Astrocyte of the spinal cord (primary cell): ENCODE measurements at places on chromosomes 3 and 15.

DNA sequence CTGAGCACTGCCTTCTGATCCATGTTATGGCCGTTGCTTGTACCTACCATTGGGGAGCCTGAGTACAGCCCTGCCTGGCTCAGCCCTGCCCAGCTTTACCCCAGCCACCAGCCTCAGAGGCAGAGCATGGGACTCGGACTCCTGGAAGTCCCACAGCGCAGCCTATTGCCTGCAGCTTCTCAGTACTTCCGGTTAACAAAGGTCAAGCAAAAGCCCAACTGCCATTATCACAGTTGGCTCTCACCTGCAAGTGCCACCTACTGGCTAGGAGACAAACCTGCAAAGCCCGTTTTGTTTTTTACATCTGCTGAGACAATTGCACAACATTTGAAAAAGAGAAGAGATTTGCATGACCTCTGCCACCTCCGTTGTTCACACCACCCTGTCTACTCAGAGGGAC is 1081.7 kb downstream of the NAALADL2 start:
- DNase-seq, result no peak

DNA sequence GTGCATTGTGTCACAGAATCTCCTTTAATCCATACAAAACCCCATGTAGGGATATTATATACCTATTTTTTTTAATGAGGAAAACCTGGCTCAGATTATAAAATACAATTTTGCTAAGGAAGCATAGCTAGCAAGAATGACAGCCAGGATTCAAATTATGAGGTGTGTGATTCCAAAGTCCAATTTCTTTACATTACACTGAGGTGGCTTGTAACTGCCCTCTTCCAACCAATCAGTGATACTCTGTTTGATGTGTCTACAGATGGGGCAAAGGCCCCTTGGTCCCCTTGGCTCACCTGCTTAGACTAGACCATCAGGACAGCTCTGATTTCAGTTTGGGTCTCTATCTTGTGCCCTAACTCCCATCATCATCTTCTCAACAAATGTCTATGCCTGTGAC is 120.3 kb upstream of the ADAMTS9 start:
- DNase-seq, result no peak

DNA sequence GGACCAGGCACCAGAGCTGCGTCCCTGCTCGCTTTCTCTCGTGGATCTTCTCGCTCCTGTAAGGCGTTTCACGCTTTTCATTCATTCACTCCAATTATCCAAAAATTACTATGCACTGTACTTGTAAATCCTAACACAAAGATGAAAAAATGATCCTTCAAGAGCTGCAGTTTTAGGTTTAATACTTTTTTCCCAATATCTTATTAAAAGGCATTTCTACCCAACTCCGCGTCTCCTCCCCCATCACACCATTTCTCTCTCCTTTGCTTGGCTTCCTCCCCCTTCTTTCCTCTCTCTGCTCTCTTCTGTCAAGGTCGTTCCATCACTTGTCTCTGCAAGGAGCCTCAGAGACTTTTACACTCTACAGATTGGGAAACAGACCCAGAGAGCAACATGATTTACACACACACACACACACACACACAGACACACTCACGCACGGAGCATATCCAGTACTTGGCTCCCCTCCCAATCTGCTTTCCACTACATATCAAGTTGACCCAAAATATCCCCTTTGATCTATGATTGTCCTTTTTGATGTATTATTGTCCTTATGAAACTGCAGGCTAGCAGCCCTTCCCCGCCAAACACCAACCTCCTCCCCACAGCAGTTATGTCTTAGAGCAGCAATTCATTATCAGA is 479 bp upstream of the CLDN1 start:
- DNase-seq, result no peak

DNA sequence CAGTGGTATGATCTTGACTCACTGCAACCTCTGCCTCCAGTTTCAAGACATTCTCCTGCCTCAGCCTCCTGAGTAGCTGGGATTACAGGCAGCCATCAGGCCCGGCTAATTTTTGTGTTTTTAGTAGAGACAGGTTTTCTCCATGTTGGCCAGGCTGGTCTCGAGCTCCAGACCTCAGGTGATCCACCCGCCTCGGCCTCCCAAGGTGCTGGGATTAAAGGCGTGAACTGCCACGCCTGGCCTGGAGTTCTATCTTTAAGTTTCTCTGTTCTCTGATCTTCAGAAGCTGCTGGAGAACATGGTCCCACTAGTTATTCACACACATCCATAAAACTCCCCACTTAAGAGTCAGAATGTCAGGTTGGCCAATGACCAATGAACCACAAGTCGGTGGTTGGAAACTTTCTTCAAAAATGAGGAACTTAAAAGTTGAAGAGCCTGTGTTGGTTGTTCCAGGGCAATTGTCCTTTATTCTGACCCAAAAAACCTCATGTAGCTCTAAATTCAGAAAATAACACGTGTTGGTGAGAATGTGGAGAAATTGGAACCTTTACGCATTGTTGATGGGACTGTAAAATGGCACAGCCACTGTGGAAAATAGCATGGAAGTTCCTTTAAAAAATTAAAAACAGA is 55.9 kb upstream of the PIK3CB start:
- DNase-seq, result no peak

DNA sequence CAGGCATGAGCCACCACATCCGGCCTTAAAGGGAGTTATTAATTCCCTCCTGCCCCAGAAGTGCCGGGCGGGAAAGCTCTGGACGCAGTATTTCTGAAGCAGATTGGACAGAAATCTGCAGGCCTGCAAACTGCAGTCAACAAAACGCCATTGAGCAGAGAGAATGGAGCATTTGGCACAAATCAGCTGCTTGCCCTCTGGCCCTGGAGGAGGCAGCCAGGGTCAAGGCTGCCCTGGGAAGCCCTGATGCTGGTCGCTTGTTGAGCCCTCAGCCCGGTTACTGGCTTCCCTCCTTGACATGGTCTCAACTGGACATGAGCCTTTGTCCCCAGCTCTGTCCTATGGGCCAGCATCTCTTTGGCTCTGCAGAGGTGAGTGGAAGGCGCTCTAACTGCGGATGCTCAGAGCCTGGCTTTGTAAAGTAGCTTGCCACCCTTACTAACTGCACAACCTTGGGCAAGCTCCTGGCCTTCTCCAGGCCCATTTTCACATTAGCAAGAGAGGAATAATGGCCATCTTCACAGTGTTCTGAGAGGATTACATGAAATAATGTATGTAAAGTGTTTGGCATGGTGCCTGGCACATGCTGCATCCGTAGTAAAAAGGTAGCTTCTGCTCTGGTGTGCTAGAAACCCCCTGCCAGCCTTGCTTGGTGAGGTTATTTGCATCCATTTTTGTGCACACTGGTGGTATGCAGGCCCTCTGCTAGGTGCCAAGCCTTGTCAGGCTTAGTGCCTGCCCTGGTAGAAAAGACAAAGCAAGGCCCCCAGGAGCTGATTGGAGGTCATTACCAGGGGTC is 4.1 kb downstream of the SEMA4B start:
- DNase-seq, result no peak

DNA sequence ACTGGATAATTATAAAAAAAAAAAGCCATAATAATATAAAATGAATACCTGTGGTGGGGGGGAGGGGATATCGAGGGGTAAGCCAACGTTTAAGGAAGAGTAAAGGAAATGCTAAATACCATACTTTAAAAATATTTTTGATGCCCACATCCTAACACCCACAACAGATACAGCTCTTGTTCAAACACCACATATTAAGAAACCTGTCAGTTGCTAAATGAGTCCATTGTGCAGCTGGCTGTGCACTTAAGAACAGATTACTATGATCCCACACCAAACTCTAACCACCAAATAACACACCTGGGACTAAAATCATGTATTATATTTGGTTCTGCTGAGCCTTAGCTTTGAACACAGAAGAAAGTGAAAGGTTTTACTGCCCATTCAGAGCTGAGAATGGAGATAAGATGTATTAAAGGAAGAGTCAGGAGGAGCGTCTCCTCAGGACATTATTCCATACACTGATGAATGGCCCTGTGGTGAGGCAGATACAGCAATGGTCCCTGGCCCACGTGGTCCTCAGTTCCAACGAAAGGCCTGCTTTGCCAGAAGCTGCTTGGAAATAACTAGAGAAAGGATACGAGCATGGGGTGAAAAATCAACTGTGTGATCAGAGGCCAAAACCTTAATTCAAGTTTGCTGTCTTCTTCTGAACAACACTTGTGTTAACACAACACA is 515.4 kb downstream of the FOXP1 start:
- DNase-seq, result no peak

DNA sequence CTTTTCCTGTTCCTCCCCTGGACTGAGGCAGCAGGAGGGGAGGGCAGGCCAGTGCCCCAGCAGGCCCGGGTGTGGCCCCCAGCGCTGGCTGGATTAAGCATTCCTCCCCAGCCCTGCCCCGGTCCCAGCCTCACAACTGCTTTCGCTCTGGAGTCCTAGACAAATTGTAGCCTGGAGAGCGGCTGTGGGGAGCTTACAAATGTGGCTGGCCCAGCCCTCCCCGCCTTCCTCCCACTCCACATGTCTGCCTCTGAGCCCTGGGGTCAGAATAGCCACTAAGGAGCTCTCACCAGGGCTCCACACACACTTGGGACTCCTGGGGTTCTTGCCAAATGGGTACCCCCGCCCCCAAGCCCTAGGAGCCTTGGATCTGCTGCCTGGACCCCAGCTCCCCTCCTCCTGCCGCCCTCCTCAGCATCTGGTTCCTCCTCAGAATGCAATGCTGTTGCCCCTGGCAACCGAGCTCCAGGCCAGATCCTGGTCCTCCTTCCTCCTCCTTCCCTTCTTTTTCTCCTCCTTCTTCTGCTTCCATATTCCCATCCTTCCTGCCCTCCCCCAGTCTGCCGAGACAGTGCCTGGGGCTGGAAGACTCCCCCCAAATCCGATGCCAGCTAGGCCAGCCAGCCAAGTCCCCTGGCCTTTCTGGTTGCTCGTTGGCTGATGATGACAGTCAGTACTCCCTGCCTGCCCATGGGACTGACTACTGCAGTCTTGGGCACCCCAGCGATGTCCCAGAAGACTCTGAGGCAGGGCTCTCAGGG is 91.1 kb downstream of the LINGO1 start:
- peak; percentile 11 for DNase-seq

- no peak for DNase-seq
These were observed 22.1 kb downstream of the CNTN3 start for GRCh38 chr3:74592359-74592758.

DNA sequence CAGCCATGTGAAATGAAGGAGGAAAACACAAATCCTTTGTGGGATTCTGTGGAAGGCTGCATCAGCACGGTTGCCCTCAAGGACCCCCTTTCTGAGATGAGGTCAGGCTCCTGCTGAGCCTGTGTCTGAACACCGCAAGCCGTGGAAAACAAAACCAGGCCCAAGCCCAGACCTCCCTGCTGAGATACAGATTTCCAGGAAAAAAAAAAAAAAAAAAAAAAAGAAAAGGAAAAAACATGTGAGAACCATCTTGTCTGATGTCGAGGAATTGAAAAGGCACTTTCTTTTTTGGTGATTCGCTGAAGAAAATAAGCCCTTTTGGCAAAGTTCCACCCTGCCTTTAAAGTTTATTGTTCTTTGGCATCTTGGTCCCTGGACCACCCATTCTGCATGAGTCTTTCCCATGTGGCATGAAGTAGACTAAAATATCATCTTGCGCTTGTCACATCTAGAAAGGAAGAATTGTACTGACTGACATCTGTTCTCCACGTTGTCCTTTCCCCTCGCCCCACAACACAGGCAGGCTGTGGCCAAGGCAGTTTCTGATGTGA is 117.6 kb downstream of the CHST2 start:
- DNase-seq, result peak; percentile 69

GRCh38 chr3:11088831-11089230 is 65.5 kb upstream of the HRH1 start:
- DNase-seq, result no peak

- DNase-seq, result no peak
These were observed 33.5 kb downstream of the FAM98B start for GRCh38 chr15:38487378-38487777.

DNA sequence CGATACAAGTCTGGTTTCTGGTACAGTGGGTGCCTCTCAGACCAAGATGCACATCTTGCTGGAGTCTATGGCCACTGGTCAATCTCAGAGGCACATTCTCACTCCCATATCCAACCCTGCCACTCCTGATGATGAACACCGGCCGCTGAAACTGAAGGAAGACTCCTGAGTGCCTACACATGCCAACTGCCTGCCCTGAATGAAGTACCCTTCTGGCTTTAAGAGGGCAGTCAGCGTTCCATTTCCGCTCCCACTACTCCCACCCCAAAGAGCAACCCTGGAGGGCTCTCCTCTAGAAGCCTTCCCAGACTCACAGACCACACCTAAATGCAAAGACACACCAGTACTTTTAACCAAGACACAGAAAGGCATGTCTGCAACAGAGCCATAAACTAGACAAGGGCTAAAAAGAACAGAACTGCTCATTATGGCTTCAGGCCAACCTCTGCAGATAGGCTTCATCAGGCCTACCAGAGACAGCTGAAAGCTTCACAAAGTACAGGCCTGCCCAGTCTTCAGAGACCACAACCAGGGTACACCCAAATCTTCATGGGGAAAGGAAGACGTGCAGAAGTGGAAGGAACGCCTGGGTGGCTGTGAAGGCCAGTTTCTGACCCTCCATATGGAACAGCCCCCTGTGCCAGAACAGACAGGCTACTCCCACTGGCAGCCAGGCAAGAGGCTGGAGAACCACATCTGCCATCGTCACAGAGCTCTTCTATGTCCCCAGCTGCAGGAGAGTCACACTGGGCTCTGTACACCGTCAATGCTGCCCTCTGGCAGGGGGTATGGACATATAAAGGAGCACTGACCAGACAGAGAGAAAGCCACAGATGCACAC is 14.3 kb downstream of the ANP32A start:
- DNase-seq, result no peak

DNA sequence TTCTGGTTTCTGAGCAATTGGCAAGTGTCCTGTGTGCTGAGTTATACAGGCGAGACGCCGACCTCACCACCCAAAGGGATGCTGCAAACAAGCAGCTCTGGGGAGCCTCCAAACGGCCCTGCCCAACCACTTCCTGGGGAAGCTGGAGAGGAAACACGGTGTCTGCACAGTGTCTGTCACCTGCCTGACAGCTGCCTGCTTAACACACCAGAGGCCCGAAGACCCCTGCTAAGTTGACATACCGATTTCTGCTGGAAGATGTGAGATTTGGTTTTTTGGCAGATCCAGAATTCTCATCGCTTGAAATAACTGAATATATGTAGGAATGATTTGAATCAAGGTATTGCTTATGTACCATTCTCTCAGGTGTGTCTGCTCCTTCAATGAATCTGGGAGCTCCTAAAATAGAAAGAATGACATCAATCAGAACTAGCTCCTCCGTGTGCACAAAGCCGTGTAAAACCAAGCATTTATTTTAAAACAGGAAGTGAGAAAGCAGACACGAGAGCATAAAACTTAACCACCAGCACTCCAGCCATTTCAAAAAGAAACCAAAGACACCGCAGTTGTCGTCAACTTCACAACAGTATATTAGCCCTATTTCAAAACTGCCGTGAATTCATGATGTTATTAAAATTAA is 27.2 kb downstream of the LRRC2 start:
- DNase-seq, result peak; percentile 57

DNA sequence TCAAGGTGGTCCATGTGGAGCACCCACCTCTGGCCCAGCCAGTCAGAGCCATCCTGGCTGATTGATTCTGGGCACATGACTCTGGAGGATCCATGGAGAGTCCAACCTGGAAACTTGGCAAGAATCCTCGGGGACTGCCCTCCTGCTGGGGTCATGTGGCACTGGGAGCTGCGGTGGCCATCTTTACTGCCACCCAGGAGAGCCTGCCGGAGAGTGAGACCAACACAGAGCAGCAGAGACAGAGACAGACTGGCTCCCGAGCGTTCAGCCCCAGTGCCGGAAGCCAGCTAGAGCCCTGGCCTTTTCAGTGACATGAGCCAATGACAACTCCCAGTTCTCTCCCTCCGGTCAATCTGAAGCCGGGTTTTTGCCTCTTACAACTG is 11.5 kb upstream of the GATA2 start:
- no peak for DNase-seq

- DNase-seq, result no peak
These were observed 27.8 kb downstream of the DRD3 start for GRCh38 chr3:114151091-114151490.

- DNase-seq, result no peak
These were observed 44.0 kb downstream of the SYNM start for GRCh38 chr15:99148851-99149276.
